ENCODE measurements at places on chromosomes 13 and 19.
A peak's percentile ranks its signal among the peaks of the same experiment; 100 is the strongest.

- no peak for DNase-seq
These were observed at the start of gene ARHGAP45 for GRCh38 chr19:1066748-1067340. ARHGAP45 (plus strand) TSS chr19:1067167; CDS start chr19:1067406, 239 bp downstream.

DNA sequence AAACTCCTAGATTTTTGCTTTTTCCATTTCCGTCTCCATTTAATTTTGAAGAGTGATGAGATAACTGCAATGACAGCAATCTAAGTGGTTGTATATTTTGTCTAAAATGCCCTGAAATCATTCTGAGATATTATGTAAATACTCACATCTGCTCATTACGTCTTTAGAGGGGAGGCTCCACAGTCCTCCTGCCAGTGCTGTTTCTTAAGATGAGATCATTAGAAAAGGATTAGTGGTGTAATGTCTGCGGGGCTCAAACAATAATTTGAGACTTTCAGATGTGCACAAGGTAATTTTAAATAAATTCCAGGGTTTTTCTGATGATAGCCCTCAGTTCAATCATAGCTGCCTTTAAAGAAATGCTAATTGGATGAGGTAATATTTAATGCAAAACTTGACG lies 437.9 kb downstream of the FOXO1 start:
- DNase-seq = peak; percentile 45

DNA sequence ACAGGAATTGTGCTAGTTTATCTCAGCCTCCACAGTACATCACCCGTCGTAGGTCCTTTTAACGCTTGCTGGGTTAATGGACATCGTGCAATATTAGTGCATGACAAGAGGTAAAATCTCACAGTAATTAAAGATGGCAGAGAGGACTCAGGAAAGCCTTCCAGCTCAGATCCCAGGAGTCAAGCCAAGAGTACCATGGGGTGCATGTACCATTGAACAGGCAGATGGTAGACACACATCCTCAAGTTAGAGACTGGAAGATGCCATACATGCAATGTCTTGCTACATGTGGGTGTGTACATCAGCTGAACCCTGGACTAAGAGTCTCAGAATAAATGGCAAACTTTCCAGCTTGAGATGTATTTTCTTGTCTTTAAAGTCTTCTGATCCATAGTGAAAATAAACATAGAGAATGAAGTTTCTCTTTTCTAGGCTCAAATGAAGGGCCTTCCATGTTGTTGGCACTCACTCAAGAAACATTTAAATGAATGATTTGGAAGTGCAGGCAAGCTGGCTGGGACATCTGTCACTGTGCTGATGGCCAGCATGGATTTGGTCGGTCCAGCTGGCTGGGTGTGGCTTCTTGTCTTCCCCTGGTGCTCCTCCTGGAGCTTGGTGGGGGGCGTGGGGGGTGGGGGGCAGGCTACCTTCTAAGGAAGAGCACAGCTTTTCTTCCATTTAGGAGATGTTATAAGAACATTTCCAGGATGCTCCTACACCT lies 290.9 kb upstream of the MAB21L1 start:
- DNase-seq = peak; percentile 97

GRCh38 chr13:24662195-24663088 lies 17.8 kb upstream of the ATP12A start:
- DNase-seq = no peak

- no peak for DNase-seq
These were observed 87.7 kb downstream of the TNFSF13B start for GRCh38 chr13:108357228-108357627.

- no peak for DNase-seq
These were observed 4.8 kb downstream of the CIB3 start for GRCh38 chr19:16168465-16169081.

GRCh38 chr13:51291341-51291740 lies 48.1 kb upstream of the SERPINE3 start:
- DNase-seq = no peak

DNA sequence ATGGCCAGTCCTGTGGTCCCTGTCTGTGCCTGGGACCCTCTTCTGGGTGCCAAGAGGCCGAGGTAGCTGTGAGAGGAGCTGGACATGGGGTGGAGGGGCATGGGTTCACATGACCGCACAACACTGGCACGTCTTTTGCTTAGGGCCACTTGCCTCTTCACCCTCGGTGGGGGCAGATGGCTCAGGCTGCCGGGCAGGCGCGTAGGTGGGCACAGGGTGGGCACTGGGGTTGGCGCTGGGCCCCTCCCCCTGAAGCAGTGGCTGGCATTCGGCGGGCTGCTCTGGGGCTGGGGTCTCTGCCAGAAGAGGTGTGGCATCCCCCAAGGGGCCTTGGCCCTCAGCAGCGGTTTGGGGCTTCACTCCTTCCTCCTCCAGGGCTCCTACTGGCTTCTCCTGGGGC lies 8.4 kb downstream of the PALM3 start:
- DNase-seq = no peak

- DNase-seq = no peak
These were observed 1.1 kb downstream of the LMO7 start for GRCh38 chr13:75637181-75637750.

GRCh38 chr19:41811036-41811435 lies 14.6 kb downstream of the CEACAM3 start:
- DNase-seq = no peak

DNA sequence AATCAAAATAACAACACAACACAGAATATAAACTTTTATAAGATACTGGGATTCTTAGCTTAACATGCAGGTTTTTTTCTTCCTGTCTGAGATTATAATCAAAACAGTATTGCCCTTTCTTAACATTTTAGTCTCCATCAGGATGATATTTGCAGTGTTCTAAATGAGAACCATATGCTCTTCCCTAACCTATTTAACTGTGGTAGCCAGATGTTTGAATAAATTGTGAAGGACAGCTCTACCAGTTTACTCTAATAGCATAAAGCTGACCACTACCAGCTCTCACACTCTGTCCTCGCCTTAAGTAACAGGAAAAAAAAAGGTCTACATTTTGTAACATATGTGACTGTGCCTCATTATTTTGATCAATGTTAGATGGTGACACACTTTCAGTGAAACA lies 618.7 kb upstream of the SGCG start:
- DNase-seq = no peak

- DNase-seq = no peak
These were observed 16.7 kb downstream of the TSKS start for GRCh38 chr19:49746206-49746958.

DNA sequence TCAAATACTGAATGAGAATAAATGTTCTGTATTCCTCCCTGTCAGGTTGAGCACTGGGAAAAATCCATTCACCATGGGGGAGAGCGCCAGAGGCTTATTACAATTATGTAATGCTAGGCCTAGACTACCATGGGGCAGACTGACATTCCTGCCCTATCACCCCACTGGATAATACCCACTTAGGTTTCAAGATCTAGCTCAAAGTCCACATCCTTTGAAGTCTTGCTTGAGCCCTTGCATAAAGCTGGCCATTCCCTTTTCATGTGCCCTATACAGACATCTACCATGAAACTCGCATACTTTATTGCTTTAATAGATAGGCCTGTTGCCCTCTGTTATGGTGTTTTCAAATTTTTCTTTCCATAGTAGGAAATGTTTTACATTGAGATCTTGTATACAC lies 149.3 kb downstream of the RGCC start:
- DNase-seq = no peak

GRCh38 chr13:109652531-109652930 lies 133.9 kb downstream of the IRS2 start:
- DNase-seq = no peak

- no peak for DNase-seq
These were observed 1.8 kb downstream of the HMGB1 start for GRCh38 chr13:30463787-30464495.

DNA sequence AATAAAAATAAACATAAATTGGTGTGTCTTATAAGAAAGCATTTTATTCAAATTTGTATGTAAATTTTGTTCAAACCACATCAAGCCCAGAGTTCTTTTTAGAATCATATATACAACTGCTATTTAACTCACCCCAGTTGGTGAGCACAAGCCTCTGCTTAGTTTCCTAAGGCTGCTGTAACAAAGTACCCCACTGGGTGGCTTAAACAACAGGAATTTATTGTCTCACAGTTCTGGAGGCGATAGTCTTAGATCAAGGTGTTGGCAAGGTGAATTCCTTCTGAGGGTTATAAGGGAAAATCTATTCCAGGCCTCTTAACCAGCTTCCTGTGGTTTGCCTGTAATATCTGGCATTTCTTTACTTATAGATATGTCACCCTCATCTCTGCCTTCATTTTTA lies 1133.5 kb downstream of the OLFM4 start:
- DNase-seq = no peak

- DNase-seq = no peak
These were observed 94.0 kb downstream of the SLC10A2 start for GRCh38 chr13:102972191-102972590.

- DNase-seq = no peak
These were observed 23.8 kb upstream of the CBY2 start for GRCh38 chr13:45678282-45678681.

- DNase-seq = no peak
These were observed 8.1 kb upstream of the STOML3 start for GRCh38 chr13:38998739-38999138.

DNA sequence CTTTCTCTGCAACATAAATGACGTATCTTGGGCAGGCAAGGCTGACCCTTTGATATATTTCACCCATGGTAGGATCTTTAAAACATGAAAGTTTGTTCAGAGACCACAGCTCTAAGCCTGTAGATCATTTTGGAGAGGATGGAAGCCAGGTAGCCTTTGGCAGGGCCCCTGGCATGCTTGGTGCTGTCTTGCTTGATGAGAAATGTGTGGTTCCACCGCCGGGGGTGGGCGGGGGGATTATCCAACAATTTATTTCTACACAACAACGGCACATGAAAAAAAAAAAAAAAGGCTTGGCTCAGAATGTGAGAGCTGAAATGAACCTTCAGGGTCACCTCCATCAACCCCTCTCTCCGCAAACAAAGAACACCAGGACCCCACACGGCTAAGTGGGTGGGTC lies 112.9 kb upstream of the MBNL2 start:
- no peak for DNase-seq

DNA sequence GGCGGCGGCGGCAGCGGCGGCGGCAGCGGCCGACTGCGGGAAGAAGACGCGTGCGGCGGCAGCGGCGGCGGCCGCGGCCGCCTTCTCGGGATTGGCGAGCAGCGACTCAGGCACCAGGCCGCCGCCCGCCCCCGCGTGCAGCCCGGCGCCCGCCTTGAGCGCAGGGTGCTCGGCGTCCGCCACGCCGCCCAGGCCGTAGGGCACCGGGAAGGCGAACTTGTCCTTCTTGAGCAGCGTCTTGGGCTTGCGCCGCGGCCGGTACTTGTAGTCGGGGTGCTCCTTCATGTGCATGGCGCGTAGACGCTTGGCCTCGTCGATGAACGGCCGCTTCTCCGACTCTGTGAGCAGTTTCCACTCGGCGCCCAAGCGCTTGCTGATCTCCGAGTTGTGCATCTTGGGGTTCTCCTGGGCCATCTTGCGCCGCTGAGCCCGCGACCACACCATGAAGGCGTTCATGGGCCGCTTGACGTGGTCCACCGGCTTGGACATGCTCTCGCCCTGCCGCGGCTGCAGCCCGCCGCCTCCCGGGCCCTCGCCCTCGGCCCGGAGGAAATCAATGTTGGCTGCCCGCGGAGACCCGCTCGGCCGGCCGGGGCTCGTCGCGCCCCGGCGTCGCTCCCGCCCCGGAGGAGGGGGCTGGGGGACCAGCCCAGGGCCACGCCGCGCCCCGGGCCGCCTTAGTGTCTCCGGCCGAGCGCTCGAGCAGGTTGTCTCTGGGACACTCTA lies 621 bp downstream of the SOX21 start:
- no peak for DNase-seq

DNA sequence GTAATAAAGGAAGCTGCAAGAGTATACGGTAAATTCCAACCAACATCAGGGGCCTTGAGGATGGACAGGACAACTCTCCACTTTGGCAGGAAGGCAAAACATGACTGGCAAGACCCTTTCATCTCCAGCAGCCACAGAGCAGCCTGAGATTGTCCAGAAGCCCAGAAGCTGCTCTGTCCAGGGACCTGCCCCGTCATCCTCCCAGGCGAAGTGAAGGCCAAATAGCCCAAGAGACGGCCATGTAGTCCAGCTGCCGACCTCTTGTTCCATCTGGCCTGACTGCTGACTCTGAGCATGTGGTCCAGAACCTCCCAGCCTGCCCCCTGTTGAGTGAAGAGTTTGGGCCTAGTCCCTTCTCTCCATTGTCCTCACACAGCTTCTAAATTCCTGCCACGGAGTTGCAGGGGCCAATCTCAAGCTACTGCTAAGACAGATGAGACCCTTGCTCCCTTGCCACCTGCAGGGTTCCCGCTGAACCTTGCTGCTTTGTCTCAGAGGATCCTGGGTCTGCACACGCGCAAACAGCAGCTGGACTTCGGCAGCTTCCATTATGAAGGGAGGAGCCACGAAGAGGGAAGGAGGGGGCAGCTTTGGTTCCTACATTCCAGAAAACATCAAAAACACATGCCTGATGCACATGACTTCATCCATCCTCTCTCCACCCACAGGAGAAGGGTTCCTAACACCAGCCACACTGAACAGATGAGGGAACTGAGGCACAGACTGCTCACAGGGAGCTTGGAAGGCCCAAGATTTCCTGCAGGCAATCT lies 196.9 kb downstream of the KATNAL1 start:
- no peak for DNase-seq

GRCh38 chr13:80337288-80338081 lies 3.4 kb downstream of the SPRY2 start:
- no peak for DNase-seq

DNA sequence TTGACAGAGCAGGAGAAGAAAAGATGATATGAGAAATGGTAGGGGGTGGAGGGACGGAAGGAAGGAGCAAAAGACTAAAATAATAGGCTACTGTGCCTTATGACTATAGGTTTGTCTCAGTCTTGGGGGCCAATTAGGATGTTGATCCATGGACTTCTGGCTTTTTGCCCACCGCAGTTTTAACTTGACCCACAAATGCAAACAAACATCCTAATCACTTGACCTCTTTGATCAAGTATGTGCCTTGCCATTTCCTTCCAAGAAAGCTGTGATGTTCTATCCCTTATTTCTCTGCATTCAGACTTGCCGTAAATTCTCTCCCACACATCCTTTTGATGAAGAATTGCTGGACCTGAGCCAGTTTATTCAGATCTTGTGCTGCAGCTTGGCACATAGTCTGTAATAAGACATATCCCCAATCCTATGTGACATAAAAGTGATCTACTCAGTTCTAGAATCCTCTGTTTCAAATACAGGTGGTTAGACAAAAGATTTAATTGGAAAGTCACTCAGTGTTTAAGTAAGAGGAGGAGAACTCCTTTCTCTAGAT lies 62.8 kb downstream of the TPT1 start:
- DNase-seq = no peak

GRCh38 chr13:74372511-74372910 lies 238.3 kb upstream of the KLF12 start:
- DNase-seq = no peak

DNA sequence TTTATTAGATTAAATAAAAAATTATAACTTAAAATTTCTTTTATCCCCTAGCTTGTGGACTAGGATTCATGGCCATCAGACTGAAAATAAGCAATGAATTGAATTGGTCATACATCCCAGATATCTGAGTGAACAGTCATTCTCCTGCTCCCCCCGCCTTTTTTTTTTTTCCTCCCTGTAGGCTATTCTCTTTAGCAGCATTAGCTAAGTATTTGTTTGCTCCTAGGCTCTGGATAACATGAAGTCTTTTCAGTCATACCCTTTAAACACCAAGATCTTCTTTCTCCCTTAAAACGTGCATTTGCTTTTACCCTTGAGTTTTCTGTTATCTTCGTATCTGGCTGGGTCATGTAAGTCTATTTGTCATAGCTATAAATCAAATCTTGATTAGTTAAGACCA lies 866.7 kb upstream of the SPRY2 start:
- DNase-seq = no peak
